ENCODE measurements at places on chromosomes 6 and 20.

DNA sequence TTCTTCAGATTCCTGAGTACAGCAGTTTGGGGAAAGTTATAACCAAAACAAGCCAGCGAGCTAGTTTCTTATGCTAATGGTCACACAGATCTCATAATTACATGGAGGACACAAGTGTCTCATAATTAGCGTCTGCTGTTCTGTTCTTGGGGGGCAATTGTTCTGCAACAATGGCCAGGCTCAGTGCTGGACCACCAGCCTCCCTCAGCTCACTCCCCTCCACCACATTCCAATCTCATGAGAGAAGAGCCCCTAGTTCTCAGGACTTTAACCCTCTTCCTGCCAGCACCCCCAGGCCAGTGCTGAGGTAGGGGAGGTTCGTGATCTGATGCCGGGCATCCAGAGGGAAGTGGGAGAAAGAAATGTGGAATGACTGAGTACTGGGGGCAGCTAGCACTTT is 20.2 kb upstream of the TOX2 start:
- DNase-seq = no peak

- DNase-seq = no peak
These were observed 119.3 kb downstream of the MAP3K7 start for GRCh38 chr6:90467546-90467945.

DNA sequence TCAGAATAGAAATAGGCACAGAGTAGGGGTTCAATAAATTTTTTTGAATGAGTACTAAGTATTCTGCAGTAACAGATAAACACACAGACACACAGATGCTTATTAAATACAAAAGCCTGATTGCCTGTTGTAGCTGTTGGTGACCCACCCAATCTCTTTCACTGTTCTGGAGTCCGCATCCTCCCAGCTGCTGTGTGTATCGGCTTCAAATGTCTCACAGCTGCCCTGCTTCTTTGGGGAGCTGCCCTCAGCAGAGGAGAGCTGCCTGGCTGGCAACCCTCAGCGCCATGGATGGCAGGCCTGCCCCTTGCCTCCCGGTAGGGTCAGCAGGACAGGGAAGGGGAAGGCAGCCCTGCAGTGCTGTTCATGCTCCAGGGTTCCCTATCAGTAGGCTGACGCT is 85.9 kb upstream of the PRND start:
- no peak for DNase-seq

- DNase-seq = no peak
These were observed 17.0 kb downstream of the RAB32 start for GRCh38 chr6:146560607-146561006.

DNA sequence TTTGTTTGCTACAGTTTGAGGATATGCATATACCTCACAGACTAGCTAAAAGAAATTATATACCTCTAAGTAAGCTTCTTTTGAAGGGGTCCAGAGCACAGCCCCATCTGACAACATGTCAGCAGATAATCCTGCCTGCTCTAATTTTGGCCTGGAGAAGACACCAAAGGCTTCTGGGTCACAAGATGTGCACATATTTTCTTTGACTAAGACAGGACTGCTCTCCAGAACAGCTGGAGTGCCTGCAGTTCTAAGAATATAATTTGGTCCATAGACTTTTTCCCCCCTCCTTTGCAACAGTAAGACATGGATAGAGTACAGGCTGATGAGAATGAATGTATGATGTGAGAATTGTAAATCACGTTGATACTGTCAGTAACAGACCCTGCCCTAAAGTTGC is 107.9 kb upstream of the KCNK16 start:
- DNase-seq = no peak

DNA sequence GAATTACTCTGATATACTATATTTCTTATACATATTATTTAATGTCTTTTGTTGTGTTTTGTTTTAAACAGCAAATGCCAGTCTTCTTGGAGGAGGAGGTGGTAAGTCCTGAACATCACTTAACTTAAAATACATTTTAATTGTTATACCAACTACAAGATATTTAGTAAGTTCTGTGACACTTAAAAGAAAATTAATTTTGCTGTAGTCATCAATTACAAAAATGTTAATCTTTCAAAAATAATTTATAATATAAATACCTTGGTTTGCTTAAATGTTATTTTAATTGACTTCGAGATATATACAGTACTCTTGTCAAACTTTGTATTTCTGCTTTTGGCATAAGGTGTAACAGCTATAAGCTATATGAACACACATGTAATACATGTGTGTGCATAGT is 156.0 kb upstream of the FLRT3 start:
- DNase-seq = no peak

DNA sequence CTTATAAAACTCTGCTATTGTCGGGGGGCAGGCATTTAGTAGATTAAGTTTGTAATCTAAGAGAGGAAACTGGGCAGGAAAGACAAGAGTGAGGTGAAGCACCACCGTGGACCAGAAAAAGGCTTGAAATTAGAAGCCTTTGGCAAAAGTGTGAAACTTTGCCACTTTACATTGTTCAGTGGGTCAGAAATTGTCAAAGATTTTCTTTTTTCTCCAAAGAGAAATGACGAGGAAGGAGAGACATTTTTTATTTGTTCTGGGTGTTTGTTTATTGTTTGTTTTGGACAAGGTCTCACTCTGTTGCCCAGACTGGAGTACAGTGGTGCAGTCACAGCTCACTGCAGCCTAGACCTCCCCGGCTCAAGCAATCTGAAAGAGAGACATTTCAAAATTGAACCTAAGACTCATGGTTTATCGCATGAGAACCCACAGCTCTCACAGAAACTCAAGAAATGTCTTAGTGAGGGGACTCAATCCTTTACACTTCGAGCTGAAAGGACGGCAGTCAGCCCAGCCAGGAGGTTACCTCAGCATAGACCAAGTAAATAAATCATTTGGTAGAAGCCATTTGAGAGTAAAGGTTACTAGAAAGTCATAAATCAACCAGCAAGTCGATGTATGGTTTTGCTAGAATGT is 262.8 kb upstream of the TAB2 start:
- DNase-seq = no peak

- DNase-seq = no peak
These were observed 34.9 kb downstream of the GFOD1 start for GRCh38 chr6:13452346-13453117.

GRCh38 chr6:48597951-48598350 is 487.0 kb upstream of the PTCHD4 start:
- no peak for DNase-seq

- DNase-seq = no peak
These were observed 33.8 kb downstream of the PANK2 start for GRCh38 chr20:3922983-3923339.

- peak; percentile 77 for DNase-seq
These were observed at the start of gene SNAI1 for GRCh38 chr20:49982346-49983122. Gene SNAI1, plus strand, starts transcription at chr20:49982980. Its CDS starts 80 bp downstream, at chr20:49983060.

GRCh38 chr6:129730477-129731165 is 20.6 kb upstream of the ARHGAP18 start:
- no peak for DNase-seq

DNA sequence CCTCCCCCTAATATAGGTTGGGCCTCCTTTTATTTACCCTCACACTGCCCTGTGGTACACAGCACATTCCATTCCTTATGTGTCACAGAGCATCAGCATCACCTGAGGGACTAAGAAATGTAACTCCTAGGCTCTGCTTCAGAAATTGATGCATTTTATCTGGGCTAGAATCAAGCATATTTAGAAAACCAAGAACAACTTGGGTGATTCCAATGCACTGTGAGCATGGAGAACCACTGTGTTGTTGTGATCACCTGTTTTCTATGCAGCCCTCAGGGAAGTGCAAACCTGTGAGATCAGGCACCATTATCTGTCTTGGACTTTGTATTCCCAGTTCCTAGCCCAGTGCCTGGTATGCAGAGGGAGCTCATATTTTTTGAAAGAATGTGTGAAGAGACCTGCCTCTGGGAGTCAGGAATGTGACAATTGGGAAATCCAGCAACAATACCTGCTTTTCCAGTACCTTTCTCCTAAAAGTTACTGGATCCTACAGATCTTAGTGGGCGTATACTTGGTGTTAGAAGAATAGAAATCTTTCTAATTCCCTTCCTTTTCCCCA is 7.0 kb downstream of the KAT14 start:
- DNase-seq = no peak

GRCh38 chr6:63764318-63764916 is 128.8 kb downstream of the PHF3 start:
- no peak for DNase-seq

DNA sequence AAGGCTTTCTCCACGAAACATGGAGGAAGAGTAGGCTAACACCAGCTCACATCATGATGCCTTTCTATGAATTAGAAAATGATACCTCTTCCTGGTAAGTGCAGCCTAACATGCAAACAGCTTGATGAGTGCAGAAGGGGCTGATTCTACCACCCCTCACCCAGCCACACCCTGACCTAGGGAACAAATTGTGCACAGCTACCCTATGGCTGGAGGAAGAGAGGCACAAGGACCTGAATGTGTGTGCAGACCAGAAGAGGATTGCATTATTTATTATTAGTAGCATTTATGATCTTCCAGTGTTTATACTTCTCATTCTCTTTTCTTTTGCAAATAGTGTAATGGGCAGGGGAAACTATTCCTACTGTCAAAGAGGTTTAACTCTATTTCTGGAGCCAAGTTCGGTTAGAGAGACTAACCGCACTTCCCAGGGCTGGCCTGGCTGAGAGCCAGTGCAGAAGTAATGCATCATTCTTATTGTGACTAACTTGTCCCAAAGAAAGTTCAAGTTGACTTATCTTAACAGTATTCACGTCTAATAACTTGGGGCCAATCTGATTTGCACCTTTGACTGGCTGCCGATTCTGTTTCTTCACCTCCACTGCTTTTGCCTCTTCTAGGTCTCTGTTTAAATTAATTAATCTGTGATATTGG is 237.5 kb downstream of the CD83 start:
- DNase-seq = peak; percentile 25

- peak; percentile 40 for DNase-seq
These were observed 542.3 kb downstream of the QKI start for GRCh38 chr6:163956571-163957407.

GRCh38 chr6:41786451-41787218 is 859 bp upstream of the TOMM6 start:
- DNase-seq = peak; percentile 89

DNA sequence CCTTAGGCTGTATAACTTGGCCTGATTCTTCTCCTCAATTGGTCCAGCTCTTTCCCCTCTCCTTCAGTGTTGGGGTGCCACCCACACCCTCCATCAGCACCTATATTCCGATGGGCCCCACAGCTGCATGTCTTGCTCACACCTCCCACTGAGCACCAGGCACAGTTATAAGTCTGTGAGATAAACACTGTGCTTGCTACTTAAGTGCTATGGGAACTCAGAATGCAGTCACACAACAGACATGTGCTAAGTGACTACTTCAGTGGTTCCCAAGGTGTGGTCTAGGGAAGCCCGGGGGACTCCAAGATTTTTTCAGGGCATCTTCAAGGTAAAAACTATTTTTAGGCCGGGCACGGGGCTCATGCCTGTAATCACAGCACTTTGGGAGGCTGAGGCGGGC is 7.3 kb downstream of the ZC3H12D start:
- no peak for DNase-seq

DNA sequence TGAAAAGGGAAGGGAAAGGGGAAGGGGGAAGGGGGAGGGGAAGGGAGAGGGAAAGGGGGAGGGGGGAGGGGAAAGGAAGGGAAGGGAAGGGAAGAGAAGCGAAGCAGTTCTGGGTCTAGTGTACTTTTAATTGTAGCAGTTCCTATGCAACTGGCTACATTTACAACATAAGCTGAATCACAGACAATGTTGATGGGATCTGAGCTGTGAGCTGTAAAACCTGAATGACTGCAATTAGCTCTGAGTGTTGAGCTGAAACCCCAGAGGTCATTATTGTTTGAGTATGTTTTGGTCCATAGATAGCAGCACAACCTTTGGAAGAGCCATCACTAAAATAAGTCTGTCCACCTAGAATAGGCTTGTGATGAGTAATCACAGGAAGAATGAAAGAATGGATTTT is 7.2 kb upstream of the ABHD12 start:
- no peak for DNase-seq

DNA sequence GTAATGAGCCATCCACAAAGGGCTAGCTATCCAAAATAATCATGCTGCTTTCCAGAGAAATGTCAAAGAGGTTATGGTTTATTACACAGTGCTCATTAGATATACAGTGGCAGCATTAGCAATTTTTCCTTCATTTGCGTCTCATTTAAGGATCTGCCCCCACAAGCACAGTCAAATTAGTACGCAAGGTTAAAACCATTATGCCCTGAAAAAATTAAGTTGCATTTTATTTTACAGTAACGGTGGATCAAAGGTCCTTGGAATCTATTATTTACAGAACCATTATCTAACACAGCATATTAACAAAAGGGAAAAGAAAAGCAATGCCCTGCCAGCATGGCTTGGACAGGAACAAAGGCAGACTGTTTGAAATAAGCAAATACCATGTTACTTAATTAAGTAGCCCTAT is 144.8 kb downstream of the PDSS2 start:
- DNase-seq = no peak

DNA sequence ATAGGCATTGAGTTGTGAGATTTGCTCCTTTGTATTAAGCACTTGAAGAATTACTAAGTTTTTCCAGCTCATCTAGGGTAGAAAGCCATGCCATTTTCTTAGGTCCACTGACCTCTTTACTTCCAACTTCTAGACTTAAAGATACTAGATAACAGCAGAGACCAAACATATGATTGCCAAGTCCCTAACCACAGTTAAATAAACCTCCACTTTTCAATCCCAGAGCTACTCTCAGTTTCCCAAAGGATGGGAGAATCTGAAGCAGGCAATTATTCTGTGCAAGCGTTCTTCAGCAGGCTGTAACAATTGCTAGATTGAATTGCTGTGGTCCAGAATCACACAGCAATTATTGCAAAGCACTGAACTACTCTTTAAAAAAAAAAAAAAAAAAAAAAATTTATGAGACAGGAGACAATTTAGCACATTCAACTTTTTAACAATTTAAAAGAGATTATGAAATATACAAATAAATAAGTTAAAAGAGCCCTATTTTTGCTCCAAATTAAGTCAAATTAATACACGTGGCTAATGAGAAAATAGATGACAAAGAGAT is 104.0 kb upstream of the PRSS16 start:
- DNase-seq = no peak

DNA sequence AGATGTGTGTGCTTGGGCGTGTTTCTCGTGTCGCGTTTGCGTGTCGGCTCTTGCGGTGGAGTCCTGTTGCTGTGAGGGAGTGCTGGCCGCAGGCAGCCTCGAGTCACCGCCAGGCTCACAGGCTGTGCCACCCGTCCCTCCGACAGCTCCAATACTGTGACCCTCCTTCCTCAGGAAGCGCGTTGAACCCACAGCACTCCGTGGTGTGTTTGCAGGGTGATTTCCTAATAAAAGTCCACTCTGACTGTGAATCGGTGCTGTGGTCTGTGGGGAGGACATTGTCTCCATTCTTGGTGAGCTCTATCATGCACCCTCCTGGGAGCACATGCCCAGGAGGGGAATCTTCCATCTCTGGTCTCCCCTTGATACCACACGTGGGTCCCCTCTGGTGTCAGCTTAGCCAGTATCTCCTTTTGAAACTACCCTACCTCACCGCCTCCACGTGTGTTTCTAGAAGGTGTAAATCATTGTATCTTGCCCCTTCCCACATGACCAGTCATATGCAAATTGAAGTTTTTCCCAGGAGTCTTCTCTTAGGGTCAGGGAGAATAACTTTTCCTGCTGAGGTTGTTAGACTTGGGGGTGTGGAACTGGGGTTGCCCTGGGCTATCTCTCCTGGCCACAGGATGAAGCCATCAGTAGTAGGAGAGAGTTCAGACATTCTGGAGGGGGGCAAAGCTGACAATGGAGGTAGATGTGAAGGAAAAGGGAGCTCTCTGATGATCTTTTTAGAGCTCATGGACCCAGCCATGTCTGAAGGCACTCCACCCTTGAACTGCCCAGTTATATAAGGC is 13.3 kb upstream of the PCMTD2 start:
- no peak for DNase-seq

Measured in stimulated activated CD4-positive, alpha-beta T cell treated with anti-CD3 and anti-CD28 coated beads, Interleukin-12 subunit alpha, Interleukin-12 subunit beta, amount 100 ng/mL, for 4 hours (primary cell).